ENCODE measurements at places on chromosomes 5 and 9.

- no peak for DNase-seq
Measured at GRCh38 chr5:130272837-130273236, 368.6 kb downstream of the CHSY3 start.

DNA sequence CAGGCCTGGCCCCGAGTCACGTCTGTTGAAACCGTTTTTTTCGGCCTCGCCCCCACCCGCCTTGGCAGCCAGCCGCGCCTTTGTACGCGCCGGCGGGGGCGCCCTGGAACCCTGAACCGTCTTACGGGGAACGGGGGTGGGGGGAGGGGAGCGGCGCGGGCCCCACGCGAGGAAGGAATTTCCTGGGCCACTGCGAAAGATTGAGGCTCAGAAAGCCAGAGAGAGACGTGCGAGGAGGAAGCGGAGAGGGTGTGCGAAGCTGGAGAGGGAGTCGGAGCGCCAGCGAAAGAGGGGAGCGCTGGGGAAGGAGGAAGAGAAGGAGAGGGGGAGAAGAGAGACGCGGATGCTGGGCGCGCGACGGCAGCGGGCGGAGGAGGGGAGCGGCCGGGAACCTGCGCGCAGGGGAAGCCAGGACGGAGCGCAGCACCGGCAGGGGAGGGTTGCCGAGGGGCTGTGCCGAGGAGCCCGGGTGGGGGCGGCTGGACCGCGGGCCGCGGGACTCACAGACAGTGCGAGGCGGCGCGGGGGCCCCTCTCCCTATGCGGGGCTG lies 4.6 kb upstream of the PRDM12 start:
- no peak for DNase-seq

DNA sequence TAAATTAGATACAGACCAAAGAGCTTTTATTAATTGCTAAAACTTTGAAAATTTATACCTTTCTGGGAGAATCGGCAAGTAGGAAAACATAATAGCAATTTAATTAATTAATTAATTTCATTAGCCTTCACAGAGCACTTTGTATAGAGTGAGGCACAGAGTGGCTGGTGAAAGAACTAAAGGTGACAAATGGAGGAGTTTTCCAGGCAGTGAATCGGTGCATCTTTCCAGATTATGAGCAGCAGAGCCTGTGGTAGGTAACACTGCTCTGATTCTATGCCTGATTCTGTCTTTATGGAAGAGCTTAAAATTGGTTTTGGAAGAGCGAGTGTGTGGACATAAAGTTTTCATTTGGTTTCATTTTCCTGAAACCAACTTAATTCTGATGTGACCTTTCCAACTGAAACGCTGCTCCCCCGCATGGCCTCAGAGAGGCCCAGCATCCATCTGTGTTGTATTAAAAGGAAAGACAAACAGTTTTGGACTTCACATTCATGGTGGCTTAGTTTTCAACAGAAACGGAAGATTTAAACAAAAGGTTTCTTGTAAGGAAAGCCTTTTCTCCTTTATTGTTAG lies 188.9 kb upstream of the RPS23 start:
- no peak for DNase-seq

DNA sequence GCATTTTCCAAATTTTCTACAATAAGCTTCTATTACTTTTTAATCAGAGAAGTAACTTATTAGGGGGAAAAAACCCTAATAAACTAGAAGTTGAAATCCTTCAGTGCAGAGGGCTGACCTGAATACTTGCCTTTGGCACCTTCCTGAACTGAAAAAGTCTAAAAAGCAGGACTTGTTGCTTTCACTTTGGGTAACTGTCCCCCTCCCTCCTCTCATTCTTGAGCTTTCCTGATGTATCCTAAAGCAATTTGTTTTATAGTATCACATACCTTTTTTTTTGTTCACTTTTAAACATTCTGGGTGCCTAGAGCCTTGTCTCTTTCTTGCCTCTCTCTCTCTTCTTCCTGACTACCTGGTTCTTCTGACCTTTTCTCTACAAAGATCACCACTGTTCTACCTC lies 64.0 kb upstream of the ERBIN start:
- no peak for DNase-seq

DNA sequence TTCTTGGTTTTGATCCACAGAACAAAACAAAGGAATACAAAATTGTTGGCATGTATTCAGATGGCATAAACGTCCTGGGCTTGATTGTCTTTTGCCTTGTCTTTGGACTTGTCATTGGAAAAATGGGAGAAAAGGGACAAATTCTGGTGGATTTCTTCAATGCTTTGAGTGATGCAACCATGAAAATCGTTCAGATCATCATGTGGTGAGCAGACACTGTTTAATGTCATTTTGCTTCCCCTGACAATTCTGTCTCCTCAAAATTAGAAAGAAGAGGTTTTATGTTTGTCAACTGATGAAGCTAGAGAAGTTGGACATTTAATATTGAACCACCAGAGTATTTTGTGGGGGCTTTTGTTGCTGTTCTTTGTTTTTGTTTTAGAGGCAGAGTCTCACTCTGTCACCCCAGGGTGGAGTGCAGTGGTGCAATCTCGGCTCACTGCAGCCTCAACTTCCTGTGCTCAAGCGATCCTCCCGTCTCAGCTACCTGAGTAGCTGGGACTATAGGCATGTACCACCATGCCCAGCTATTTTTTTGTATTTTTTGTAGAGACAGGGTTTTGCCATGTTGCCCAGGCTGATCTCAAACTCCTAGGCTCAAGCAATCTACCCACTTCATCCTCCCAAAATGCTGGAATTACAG lies 82.0 kb downstream of the SLC1A1 start:
- no peak for DNase-seq

DNA sequence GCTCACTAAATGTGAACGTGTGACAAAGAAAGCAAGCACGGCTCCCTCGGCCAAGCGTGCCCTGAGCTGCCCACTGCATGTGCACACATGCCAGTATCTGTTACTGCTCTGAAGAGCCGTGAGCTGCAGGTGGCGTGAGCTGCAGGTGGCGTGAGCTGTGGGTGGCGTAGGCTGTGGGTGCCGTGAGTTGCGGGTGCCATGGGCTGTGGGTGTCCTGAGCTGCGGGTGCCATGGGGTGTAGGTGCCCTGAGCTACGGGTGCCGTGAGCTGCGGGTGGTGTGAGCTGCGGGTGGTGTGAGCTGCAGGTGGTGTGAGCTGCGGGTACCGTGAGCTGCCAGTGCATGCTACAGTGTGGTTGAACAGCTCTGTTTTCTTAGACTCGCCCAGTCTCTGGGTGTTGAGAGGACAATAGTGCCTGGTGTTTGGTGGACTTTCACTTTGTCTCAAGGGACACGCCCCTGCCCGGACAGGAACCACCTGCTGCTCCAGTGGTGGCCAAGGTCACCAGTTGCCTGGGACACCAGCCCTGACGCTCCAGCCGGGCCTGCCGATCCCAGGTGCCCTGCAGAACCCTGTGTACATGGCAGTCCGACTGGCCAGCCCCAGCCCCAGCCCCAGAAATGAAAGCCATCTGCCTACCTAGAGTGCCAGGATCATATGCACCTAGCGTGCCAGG lies 6.7 kb downstream of the CCDC187 start:
- DNase-seq = peak; percentile 58

DNA sequence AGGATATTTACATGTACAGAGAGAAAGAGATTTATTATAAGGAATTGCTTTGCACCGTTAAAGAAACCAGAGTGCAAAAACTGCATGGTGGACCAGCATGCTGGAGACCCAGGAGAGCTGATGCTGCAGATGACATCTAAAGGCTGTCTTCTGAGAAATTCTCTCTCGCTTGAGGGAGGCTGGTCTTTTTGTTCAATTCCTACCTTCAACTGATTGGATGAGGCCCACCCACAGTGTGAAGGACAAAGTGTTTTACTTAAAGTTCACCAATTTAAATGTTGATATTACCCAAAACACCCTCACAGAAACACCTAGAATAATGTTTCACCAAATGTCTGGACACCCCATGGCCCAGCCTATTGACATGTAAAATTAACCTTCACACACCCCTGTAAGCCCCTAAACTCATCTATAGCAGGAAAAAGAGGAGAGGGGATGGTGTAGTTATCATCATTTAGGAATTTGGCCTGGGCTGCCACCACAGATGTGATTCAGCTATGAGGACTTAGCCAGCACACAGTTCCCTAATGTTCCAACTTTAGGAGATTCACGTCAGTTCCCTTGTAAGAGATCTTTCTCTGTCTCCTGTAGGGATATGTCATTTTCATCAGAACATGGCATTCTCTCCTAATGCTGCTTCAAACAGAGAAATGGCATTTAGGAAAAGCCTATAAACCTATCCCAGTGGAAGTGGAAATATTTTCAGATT lies 358.2 kb upstream of the TLE4 start:
- no peak for DNase-seq

DNA sequence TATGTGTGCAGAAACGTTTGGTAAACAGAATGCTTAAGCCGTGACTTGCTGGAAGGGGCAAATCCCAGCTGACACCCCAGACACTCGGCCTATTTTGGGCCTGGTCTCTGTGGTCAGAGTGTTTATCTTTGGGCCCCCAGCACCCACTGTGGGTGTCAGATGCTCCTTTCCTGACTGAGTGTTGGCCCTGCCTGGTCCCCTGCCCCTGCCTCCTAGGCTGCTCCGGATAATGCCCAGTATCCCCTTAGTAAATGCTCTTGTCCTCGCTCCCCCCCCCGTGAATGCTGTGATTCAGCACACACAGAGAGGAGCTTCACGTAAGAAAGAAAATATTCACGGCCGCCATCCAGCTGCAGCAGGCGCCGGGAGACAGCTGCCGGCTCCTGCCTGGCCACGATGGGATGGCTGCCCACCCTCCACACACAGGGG lies 11.3 kb upstream of the ANGPTL2 start:
- DNase-seq = no peak

GRCh38 chr5:22431840-22432239 lies 421.3 kb downstream of the CDH12 start:
- DNase-seq = no peak

GRCh38 chr5:144183254-144183889 lies 12.7 kb downstream of the KCTD16 start:
- DNase-seq = no peak

GRCh38 chr5:9644630-9645029 lies 14.5 kb upstream of the TAS2R1 start:
- DNase-seq = no peak

DNA sequence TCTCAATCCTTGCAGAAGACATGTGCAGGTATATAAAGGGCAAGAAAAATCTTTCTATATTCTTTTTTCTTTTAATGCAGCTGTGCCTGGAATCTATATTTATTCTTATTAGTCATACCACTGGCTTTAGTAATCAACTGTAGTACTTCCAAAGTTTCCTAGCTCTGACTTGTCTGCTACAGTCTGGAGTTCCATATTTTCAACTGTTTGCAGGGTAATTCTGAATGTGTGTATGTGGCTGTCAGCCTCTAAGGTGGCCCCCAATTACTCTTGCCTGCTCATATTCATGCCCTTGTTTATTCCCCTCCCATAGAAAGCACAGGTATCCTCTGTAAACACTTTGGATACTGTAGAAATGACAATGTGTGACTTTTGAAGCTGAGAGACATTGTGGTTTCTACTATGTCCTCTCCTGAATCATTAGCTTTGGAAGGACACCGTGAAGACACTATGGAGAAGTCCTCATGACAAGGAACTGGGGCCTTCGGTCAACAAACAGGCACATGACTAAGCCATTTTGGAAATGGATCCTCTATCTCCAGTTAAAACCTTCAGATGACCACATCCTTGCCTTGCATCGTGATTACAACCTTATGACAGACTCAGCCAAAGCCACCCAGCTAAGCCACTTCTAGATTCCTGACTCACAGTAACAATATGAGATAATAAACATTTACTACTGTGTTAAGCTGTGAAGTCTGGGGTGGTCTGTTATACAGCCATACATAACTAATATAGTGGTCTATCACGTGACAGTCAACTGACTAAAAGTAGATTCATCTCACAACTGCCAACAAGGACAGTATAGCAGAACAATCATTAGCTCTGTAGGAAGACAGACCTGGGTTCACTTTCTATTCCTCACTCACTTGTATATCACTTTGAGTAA lies 49.5 kb upstream of the SUSD1 start:
- DNase-seq = no peak

GRCh38 chr9:91150998-91151717 lies 210.6 kb downstream of the AUH start:
- no peak for DNase-seq

GRCh38 chr5:115379622-115380344 lies 83.3 kb upstream of the CCDC112 start:
- peak; percentile 91 for DNase-seq

All from Calu3 (cell line).